Cortex of kidney (tissue), 1 donor: ENCODE measurements at places on chromosomes 1 and 21.

DNA sequence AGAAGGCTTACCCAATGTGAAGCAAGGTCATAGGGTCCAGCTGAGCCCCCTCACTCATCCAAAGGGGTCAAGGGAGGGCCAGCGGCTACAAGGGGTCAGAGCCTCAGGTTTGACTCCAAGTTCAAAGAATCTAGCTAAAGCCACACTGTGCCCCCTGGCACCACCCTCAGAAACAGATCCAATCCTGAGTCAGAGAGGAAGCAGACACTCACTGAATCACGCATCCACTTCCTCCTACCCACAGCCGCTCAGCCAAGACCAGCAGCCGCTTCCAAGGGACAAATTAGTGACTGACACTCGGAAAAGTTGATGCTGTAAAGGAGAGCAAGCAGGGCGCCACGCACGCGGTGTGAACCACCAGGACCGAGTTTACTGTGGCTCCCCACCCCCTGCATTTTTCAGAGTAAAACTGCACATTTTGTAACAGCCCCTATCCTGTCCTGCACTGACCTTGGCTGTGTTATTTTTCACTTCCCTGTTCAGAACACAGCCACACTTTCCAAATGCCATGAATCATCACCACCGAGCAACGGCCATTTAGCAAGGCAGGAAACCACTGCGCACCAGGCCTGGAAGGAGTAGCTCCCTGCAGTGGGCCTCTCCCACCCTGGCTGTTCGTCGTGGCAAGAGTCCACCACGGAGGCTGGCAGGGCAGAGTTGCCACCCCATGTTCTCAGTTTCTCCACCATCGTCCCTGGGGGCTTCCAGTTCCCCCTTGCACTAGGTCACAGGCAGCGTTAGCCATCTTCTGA lies 147.8 kb downstream of the TOMM20 start:
- no peak for DNase-seq

- no peak for DNase-seq
These were observed 18.4 kb upstream of the TTLL10 start for GRCh38 chr1:1155258-1155657.

GRCh38 chr1:223706077-223706973 lies 6.0 kb upstream of the CAPN2 start:
- DNase-seq, result no peak

- no peak for DNase-seq
These were observed 710 bp downstream of the PPP2R5A start for GRCh38 chr1:212285685-212286555.

- no peak for DNase-seq
These were observed 129.5 kb downstream of the TENT5C start for GRCh38 chr1:117735045-117735992.

- DNase-seq, result no peak
These were observed 45.3 kb upstream of the MAN1A2 start for GRCh38 chr1:117321680-117322609.

- DNase-seq, result no peak
These were observed 18.1 kb upstream of the HEATR1 start for GRCh38 chr1:236622407-236622806.

- no peak for DNase-seq
These were observed 2.0 kb upstream of the PERM1 start for GRCh38 chr1:983798-984475.

GRCh38 chr1:94384485-94385265 lies 33.5 kb upstream of the ABCD3 start:
- no peak for DNase-seq

GRCh38 chr21:20720623-20721022 lies 277.6 kb upstream of the NCAM2 start:
- no peak for DNase-seq

GRCh38 chr1:7022058-7022457 lies 236.8 kb downstream of the CAMTA1 start:
- no peak for DNase-seq

DNA sequence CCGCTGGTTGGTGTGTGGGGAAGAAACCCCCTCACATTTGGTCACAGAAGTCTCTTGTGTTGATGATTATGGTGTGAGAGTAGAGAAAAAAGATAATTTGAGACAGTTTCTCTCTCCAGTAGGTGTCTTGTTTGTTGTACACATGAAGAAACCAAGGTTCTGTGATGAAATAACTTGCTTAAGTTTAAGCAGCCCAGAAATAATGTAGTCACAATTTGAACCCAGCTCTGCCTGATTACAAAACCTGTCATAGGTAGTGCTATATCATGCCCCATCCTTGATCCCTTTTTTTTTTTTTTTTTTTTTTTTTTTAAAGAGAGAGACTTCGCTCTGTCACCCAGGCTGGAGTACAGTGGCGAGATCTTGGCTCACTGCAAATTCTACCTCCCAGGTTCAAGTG lies 4.9 kb downstream of the MFN2 start:
- no peak for DNase-seq

DNA sequence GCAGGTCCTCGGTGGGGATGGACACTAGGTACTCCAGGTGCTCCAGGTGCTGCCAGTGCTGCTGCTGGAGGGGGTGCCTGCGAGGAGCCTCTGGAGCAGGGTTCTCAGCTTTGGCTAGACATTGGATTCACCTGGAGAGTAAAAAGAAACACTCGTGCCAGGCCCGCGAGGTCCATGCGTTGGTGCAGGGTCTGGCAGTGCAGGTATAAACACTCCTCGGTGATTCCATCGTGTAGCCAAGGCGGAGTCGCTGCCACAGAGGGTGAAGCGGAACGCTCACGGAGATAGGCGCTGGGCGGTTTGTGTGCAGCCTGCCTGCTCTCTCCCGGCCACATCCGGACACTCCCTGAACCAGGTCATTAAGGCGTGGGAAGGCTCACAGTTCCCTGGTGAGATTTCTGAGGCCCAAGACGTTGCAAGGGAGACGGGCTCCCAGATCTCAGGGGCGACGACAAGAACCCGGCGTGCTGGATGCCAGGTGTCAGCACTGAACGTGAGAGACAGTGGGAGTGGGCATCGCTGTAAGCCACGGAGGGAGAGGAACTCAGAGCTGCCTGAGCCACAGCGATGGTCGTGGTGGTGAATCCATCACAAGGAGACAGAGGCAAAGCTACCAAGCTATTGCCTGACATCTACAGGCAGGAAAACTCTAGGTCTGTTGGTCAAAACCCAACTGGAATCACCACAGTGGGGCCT lies 17.2 kb upstream of the SUMO3 start:
- DNase-seq, result no peak

DNA sequence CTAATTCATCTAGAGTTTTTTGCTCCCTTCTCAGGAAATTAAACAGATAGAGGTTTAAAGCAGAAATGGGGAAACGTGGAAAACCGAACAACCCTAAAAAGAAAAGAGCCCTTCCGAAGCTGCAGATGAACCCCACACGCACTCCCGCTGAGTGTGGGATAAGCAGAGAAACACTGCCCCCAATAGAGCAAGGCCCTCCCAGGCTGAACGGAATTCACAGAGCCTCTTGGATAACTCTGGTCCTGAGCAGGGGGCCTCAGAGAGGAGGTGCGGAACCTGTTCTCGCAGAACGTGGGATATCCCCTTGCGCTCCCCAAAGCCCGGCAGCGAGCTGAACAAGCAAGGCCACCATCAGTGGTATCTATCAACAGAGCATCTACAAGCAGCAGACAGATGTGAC lies 44.9 kb downstream of the SSBP3 start:
- DNase-seq, result no peak

GRCh38 chr21:42474043-42474831 lies 21.8 kb downstream of the RSPH1 start:
- no peak for DNase-seq

DNA sequence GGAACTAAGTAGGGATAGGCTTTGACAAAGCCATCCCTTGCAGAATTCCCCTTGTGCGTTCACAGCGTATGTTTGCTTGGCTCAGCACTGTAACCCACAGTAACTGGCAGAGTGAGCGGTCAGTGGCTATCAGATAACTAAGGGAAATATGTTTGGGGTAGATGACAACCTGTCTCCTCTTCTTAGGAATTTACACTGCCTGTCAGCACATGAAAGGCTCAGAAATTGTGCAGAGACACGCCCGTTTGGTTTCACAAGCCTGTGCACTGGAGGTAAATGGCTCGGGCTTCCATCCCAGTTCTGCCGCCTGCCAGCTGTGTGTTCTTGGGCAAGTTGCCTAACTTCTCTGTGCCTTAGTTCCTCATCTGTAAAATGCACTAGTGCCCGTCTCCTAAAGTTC lies 101.2 kb downstream of the PRDM2 start:
- DNase-seq, result no peak
